ENCODE measurements at places on chromosomes 5 and 9. TPM values are rescaled to one million over a fixed set of nuclear protein-coding genes. Genes with fewer than 3 reads are reported as not detected.

DNA sequence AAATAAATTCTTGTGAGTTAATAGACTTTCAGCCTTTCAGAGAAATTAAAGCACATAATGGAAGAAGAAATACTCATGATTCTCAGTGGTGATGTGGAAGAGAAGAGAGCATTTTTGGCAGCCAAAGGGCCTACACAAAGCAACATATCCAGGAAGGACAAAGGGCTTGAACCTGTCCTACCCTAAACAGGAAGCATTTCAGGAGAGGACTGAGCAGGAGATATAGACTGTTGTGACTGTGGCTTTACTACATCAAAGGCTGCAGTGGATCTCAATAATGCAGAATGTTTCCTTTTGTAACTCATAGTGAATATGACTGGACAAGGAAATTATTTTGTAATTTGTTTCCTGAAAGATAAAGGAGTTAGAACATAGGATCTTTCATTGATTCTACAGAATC is 1.3 kb upstream of the PARP8 start:
- no peak for DNase-seq

- DNase-seq, result peak; percentile 90
Observed at GRCh38 chr5:177366528-177367322, 9.0 kb downstream of the RGS14 start.

DNA sequence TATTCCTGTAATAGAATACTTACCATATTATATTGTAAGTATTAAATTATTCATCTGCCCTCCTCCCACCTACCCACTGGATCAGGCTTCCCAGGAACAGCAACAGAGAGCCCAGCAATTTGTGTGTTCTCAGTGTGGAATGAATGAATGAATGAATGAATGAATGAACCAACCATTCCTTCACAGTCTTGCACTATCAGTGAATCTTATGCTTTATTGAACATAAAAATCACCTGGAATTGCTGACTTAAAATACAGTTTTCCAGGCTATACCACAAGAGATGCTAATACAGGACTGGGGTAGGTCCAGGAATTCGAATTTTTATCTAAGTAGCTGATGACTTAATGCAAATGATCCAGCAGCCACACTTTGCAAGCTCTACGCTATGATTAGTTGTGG is 51.6 kb downstream of the DOCK8 start:
- DNase-seq, result no peak

DNA sequence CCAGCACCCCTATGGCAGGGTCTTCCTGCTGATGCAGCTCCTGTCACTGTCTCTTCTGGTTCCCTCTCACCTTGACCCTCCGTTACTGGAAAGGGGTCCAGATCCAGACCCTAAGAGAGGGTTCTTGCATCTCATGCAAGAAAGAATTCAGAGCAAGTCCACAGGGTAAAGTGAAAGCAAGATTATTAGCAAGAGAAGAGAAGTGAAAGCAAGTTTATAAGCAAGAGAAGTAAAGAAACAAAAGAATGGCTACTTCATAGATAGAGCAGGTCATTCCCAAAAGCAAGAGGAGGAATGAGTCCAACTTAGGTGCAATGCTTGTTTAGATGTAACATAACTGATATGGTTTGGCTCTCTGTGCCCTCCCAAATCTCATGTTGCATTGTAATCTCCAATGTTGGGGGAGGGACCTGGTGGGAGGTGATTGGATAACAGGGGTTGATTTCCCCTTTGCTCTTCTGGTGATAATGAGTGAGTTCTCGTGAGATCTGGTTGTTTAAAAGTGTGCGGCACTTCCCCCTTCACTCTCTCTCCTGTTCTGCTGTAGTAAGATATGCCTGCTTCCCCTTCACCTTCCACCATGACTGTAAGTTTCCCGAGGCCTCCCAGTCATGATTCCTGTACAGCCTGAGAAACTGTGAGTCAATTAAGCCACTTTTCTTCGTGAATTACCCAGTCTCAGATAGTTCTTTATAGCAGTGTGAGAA is 183.3 kb downstream of the MED10 start:
- no peak for DNase-seq

The CDX1 gene
- polyA plus RNA-seq, result 1.1 TPM

Data from renal pelvis (tissue), 12 donors.